Activated CD8-positive, alpha-beta memory T cell treated with anti-CD3 and anti-CD28 coated beads, Interleukin-2, amount 10 ng/mL, durations not matched to agents 7 days and 5 days (primary cell): ENCODE measurements at places on chromosomes 12 and 14.
A peak's percentile ranks its signal among the peaks of the same experiment; 100 is the strongest.

DNA sequence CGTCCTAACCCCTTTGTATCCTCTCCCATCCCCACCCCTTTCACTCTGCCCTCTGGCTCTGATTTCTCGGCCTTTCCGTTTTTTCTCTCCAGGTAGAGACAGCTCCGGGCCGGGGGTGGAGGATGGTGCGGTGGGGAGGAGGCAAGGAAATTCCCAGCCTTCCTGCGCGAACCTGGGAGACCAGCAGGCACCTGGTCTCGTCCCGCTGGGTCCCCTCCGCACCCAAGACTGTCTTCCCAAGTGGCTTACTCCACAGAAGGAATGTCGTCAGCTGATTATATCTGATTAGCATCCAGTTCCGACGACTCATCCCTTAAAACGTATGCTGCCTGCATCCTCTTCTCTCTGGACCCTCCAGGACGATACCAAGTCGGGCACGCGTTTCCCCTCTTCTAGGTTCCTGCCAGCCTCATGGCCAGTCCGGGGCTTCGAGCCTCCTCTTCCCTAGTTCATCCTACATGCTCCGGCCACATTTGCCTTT lies 42.2 kb upstream of the CAPRIN2 start:
- DNase-seq, result no peak

- DNase-seq, result peak; percentile 51
These were observed 34.3 kb upstream of the SLC38A1 start for GRCh38 chr12:46303039-46303666.

GRCh38 chr12:8453021-8453513 lies 2.7 kb upstream of the CLEC6A start:
- DNase-seq, result no peak

- DNase-seq, result no peak
These were observed 105.2 kb downstream of the RBM19 start for GRCh38 chr12:113860950-113861349.

- peak; percentile 67 for DNase-seq
These were observed 46.2 kb downstream of the KDM2B start for GRCh38 chr12:121534495-121535148.

DNA sequence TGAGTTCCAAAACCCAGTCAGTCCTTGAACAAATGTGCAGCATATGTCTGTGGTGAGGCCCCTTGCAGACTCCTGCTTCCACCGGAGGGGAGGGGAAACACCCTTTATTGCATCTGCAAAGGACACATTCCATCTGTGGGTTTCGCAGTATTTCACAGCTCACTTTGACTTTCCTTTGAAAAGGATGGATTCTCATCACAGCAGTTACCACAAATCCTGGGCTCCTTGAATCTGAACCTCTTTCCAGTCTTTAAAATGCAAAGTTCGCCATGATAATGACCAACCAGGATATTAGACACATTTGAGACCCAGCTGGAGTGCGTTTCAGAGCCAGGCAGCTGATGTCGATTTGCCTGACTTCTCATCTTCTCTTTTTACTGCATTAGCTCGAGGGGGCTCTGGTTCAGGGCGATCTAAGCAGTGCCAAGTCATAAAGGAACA lies 242.4 kb downstream of the SLC15A4 start:
- no peak for DNase-seq

GRCh38 chr14:68211886-68212285 lies 392.3 kb downstream of the RAD51B start:
- DNase-seq, result no peak

DNA sequence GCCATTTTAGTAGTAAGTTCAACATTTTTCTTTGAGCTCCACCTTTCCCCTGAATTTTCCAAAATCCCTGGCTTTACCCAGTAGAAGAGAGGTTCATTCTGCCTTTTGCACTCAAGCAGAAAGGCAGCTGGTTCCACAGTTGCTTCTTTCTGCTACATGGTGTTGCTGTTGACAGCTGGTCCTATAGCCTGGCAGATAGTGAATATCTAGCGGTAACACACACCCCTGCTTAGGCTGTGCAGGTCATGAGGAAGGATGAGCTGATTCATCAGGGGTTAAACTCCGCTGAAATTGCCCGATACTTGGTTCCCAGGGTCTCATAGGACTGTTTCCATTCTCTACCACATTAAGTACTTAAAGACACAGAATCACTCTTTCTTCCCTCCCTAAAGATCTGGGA lies 62.4 kb downstream of the PUS7L start:
- DNase-seq, result no peak
